ENCODE measurements at places on chromosomes 3 and 15.

- no peak for DNase-seq
Observed at GRCh38 chr15:36638671-36639070, 59.2 kb downstream of the CDIN1 start.

DNA sequence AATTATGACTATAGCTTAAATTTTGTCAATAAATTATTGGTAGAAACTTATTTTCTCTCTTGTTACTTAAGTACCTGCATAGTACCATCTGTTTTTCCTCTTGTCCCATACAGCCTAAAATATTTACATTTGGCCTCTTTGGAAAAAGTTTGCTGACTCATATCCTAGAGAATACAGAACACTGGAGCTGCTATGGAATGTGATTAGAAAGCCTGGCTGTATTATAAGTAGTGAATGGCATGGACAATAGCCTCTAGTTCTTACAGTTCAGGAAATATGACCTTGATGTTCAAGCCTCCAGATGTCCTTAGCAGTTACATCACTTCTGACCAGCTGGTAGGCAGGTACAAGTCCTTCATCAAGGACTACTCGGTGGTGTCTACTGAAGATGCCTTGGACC, 28.3 kb downstream of the ST8SIA2 start:
- DNase-seq, result no peak

DNA sequence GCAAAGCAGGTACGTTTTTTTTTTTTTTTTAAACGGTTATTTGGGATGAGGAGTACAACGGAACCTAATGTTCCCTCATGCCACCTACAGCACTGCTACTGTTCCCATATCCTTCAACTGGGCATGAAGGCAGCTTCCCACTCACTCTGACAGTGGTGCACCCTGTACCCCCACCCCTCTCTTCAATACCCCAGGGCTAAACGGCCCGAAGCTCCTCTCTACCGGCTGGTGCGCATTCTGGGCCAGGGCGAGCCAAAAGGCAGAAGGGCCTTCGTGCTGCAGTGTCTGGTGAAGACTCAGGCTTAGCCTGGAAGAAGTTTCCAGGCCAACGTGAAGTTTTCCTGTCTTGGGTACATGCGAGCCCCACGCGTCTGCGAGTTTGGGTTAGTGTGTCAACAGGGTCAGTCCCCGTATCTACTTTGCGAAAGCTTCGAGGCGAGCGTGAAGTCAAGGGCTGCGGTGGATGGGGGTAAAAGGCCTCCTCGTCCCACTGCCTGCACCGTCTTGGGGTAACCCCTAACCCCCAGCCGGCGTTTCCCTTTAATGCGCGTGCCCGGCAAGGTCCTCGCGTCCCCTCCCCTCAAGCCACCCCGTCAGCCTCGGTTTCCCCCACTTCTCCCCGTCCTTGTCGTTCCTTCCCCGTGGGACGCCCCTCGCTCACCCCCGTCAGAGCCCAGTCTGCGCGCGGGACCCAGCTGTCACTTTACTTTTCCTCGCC, 765 bp upstream of the UBE2E2 start:
- DNase-seq, result no peak

DNA sequence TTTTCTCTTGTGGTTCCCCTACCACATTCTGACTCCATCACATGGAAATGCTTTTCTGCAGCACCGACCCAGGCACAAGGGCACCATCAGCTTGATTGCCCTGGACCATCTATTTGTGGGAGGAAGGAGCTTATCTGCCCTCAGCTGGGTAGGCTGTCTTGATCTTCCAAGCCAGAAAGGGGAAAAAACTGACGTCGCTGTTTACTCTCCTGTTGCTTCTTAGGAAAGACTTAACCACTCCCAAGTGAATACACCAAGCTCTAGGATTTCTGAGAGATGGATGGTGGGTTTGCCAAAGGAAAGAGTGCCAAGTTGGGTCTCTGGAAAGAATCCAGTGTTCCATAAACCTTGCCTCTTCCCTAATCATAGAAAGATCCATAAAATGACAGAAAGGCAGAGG, 4.0 kb downstream of the TNFAIP8L3 start:
- DNase-seq, result no peak

DNA sequence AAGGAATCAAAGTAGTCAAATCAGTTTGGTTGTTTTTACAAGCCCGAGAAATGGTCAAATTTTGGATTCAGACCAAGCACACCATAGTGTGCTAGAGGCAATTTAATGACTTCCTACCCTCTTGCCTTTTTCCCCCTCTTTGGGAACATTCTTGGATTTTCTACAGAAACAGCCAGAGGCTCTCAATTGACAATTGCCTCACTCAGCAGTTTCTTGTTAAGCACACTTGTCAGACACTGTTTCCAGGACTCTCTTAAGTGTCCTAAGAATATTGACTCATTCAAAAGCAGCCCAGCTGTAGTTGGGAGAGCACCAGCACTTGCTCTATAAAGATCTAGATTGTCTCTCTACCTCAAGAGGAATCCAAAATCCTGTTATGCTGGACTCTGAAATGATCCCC, 1.5 kb upstream of the SLC35G2 start:
- no peak for DNase-seq

DNA sequence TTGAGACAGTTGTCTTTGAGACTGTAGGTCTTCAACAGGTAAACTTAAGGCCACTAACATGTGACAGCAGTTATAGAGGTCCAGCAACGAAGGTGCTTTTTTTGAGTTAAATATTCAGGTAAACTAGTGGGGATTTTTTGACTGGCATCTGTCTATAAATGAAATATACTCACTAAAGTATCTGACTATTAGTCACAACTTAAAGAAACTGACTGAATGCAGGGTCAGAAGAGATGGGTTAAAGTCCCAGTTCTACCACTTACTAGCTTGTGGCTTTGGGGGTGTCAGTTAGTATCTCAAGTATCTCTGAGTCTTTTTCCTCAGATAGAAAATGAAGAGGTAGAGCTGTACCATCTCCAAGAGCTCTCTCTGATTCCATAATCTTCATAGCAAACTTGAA, 18.0 kb downstream of the MIX23 start:
- DNase-seq, result no peak

- DNase-seq, result no peak
Observed at GRCh38 chr15:94259121-94259751, 27.9 kb downstream of the MCTP2 start.

GRCh38 chr15:86829245-86829644, 749.6 kb downstream of the AGBL1 start:
- no peak for DNase-seq

DNA sequence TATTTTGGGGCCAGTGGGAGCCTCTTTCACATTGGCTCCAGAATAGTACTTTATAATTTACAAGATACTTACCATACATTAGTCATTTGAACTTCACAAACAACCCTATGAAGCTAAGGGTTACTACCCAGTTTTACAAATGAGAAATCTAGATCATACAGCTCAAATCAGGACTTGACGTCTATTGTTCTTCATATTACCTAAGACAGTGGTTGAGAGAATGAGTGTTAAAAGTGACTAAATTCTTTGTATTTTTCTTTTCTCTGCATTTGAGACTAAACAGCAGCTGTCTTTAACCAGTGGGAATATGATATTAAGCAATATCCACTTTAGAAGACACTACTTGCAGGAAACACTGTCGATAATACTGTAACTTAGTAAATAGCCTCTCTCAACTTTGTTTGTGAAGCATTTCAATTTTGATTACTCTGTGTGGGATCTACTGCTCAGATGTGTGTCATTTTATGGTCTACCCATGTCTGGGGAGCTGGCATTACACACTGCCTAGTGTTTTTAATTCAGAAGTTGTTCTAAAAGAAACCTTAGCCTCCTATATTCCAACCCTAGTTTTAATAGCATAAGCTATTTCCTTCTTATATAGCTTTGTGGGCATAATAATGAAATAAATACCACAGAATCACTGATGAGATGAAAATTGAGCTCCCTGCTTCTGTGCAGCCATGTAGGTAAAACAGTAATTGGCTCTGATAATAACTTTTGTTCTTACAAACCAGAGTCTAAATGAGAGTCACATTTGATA, 45.9 kb downstream of the IQCH start:
- no peak for DNase-seq

GRCh38 chr3:128297401-128298138, 144.3 kb downstream of the EEFSEC start:
- DNase-seq, result no peak

- no peak for DNase-seq
Observed at GRCh38 chr3:12663401-12663935, 449 bp downstream of the RAF1 start.

DNA sequence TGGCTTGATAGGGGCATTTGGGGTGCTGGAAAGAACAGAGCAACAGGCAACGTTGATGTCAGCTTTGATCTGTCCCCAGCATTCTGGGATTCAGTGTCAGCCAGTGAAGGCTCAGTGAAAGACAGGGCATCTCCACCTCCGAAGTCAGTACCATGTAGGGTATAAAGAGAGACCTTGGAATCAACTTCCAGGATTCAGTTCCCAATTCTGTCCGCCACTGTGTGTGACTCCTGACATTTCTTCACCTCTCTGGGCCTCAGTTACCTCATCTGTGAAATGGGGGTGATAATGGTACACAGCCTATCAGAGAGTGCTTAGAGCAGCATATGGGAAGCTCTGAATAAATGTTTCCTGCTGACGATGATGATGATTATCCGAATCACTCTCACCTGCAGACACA, 55.6 kb upstream of the FLNB start:
- no peak for DNase-seq

- no peak for DNase-seq
Observed at GRCh38 chr3:5505163-5505562, 317.7 kb downstream of the EDEM1 start.

- no peak for DNase-seq
Observed at GRCh38 chr3:169354774-169355501, 308.6 kb downstream of the MECOM start.

DNA sequence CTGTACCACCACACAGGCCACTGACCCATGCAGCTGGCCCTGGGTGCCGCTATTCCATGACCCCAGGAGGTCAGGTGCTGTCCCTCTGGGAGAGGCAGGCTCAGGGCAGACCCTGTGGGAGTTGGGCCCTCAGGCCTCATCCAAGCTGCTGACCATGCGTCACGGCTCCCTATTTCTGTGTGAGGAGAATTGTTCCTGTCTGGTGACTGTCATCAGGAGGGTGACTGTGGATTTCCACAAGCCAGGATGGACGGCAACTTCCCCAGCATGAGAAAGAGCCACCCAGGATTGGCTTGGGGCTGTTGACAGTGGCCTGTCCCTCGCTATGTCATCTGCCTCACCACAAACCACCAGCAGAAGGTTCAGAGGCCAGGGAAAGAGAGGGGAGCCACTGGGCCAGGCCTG, 41.4 kb downstream of the ZDHHC19 start:
- DNase-seq, result no peak

GRCh38 chr15:60583946-60584345, 105.0 kb upstream of the ICE2 start:
- no peak for DNase-seq

DNA sequence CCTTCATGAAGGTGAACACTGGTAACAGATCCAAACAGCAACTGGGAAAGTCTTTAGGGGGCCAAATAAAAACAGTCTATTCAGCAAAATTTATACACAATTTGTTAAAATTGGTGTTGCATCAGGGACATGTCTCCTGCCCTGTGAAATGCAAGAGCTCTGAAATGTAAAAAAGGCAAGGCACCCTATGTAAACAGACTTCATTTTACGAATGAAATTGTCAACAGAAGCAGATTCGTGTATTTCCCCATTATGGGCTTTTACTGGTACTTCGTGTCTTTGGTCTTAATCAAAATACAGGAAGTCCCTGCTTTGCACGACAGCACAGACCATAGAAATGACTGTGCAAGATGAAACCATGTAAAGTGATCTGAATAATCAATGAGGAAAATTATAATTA, 127.3 kb upstream of the THBS1 start:
- no peak for DNase-seq

DNA sequence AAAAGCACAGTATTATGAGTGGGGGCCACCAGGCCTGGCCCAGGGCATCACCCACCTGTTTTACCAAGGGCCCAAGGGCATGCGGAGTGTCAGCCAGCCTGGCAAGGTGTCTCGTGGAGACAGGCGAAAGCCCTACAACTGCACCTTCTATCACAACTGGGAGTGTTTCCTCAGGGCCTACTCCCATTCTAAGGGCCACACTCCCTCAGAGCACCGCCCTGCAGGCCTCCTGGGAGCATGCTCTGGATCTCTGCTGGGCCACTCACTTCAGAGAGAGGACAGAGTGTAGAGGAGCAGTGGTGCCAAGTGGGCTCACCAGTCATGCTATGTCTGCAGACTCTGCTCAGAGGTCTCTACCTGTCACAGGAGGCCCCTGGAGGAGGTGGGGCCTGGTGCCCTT, 21.2 kb upstream of the CLK3 start:
- DNase-seq, result no peak

DNA sequence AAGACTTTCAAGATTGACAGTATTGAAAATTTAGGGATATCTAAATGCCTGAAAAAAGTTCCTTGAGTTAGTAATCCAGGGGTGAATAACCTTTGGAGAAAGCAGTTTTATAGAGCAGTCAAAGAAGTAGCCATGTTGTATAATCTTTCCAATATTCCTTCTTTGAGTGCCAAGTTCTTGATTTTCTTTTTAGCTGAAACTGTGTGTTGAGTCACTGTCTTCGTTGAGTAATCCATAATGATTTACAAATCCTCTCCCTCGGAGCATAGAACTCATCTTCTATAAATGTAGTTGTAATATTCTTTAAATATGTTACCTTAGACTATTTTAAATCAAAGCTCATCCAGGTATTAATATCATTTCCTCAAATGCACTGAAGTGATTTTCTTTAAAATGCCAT, 135.2 kb downstream of the BBX start:
- no peak for DNase-seq

DNA sequence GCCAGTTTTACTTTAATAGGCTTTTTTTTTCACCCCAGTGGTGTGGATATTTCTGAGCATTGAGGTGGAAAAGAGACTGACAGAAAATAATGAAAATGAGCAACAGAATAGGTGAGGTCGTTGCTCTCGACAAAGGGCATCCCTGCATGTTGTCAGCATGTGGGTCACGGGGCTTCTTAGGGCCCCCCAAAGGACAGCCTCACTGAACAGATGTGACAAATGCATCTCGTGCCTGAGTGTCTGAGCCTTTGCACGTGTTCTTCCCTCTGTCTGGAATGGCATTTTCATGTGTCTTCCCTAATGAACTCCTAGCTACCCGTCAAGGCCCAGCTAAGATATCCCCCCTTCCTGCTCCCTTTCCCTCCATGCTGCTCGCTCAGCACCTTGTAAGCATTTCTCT, 31.8 kb downstream of the FAH start:
- no peak for DNase-seq

DNA sequence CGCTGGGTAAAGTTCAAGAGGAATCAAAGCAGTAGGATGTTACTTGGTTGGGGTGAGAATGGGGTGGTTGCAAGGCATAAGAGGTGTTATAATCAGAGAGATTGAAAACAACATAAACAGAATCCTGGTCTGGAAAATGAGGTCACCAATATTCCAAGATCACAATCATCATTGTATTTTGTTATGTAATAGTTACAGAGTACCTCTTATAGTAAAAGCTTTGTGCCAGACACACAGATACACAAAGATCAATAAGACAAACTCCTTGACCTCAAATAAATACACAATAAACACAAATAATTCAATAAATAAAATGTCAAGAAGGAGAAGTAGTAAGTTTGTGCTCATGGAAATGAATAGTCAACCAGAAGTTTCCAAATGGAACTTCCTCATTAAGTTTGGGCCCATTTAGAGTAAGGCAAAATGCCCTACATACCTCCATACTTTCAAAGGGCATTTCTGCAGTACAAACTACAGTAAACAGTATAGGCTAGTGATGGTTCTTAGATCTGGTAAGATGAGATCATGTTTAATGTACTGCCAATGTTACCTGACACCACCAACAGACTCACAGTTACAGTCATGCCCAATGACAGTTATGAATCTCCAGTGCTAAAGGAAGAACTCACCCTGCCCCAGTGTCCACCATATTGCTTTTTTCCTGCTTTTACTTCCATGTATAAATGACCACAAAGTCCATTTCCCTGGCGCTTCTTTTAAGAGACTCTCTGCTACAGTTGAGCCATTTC, 93.4 kb downstream of the KCNMB2 start:
- DNase-seq, result no peak

- DNase-seq, result no peak
Observed at GRCh38 chr3:157077565-157077991, 82.4 kb downstream of the CCNL1 start.
